ENCODE measurements at places on chromosomes 3 and 15.

GRCh38 chr3:57557085-57557537 lies 1.0 kb downstream of the PDE12 start:
- no peaks in the 10 kb centered on the region for H3K27me3 ChIP-seq
- DNase-seq, result no peak
- H3K27ac ChIP-seq, result peak overlapping the region; percentile 99
- H3K36me3 ChIP-seq, result peaks cover 3% of the 10 kb centered on the region
- H3K4me1 ChIP-seq, result peaks cover 29% of the 10 kb centered on the region

DNA sequence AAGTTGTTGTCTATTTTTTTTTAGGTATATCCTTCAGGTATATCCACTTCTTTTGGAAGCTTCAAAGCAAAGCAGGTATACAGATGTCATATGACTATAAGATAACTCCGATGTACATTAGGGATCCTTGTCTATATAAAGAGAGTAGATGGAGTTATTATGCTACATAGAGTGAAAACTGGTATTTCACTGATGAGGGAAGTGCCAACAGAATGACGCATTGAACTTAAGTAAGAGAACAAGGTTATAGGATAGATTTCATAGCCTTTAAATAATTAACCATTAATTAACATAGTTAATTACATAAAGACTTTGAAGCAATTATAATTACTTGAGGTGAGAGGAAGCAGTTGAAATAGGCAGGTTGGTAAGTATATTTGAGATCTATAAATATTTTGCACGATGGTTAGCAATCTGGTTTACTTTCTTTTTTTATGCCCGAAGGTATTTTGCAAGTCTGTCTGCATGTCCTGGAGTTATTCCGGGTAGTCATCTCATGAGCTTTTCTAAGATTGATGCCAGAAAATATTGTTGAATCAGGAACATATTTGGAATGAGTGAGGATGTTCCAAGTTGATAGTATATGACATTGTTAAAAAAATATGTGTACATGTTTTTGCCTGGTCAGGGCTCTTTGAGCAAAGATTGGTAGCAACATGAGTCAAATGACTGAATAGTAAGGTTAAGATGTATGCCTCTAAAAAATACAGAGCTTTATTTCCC lies 299.5 kb upstream of the KCNMB2 start:
- peaks cover 11% of the 10 kb centered on the region for H3K36me3 ChIP-seq
- peaks cover 23% of the 10 kb centered on the region for H3K4me1 ChIP-seq
- no peak overlapping the region for H3K4me3 ChIP-seq
- no peak overlapping the region for H3K27ac ChIP-seq

- no peaks in the 10 kb centered on the region for H3K36me3 ChIP-seq
- DNase-seq, result no peak
- peak overlapping the region; percentile 41 for H3K27ac ChIP-seq
- no peak overlapping the region for H3K4me3 ChIP-seq
- H3K27me3 ChIP-seq, result no peaks in the 10 kb centered on the region
- peaks cover 8% of the 10 kb centered on the region for H3K4me1 ChIP-seq
These were observed 519.7 kb downstream of the DIPK2A start for GRCh38 chr3:144491333-144491732.

DNA sequence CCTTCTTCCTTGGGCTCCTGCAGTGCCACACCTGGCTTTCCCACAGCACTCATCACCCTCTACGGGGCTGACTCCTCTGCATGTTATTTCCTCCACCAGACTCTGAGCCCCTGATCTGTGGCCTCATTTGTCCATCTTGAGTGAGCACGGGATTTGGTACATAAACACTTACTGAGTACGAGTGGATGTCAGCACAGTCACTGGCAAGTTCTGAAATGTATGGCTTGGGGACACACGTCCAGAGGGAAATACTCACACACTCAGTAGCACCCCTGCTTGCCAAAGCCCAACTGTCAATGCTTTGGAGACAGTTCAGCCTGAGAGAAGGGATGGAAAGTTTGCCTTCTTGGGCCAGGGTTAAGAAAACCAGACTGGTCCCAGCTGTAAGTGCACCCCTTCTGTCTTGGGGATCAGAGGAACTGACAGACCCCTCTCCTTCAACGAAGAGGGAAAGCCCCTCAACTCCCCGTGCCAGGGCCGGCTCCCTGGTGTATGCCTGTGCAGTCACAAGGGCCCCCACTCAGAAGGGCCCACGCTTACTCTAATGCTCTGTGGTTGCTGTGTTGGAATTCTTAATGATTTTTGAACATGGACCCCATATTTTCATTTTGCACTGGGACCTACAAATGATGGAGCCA lies 71.9 kb downstream of the UMPS start:
- H3K27ac ChIP-seq, result peak overlapping the region; percentile 80
- DNase-seq, result no peak
- no peak overlapping the region for H3K4me3 ChIP-seq

GRCh38 chr3:45261333-45262110 lies 35.4 kb upstream of the TMEM158 start:
- DNase-seq, result no peak
- peaks cover 16% of the 10 kb centered on the region for H3K27me3 ChIP-seq
- H3K4me3 ChIP-seq, result no peak overlapping the region

GRCh38 chr15:78399091-78399490 lies 38.9 kb upstream of the IREB2 start:
- H3K27ac ChIP-seq, result peak overlapping the region; percentile 8
- H3K36me3 ChIP-seq, result no peaks in the 10 kb centered on the region
- no peak overlapping the region for H3K4me3 ChIP-seq
- DNase-seq, result no peak
- peaks cover 3% of the 10 kb centered on the region for H3K27me3 ChIP-seq

GRCh38 chr15:84917452-84917851 lies 33.0 kb downstream of the SLC28A1 start:
- H3K27ac ChIP-seq, result no peak overlapping the region
- no peak for DNase-seq
- no peak overlapping the region for H3K4me3 ChIP-seq

GRCh38 chr3:27044931-27045481 lies 324.2 kb downstream of the NEK10 start:
- H3K27ac ChIP-seq, result no peak overlapping the region
- H3K27me3 ChIP-seq, result no peaks in the 10 kb centered on the region
- no peak overlapping the region for H3K4me3 ChIP-seq
- DNase-seq, result no peak

DNA sequence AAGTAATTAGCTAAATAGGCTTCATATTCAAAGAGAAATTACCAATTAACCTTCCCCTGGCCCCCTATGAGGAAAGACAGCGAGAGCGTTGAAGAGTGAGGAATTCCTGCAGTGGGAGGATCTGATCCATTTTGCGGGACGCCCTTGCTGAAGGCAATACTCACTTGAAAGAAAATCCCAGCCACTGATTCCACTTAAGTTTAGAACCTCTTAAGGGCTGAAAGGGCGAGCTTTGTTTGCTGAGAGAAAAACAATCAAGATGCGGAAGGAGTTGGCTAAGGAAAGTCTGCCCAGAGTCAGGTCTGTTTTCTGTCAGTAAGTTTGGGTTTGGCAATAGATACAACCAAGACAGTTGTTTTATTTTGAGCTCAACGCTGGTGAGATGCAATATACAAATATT lies 102.8 kb upstream of the GBE1 start:
- DNase-seq, result no peak
- H3K4me3 ChIP-seq, result no peak overlapping the region
- no peaks in the 10 kb centered on the region for H3K27me3 ChIP-seq
- no peaks in the 10 kb centered on the region for H3K36me3 ChIP-seq
- no peak overlapping the region for H3K27ac ChIP-seq
- peaks cover 10% of the 10 kb centered on the region for H3K4me1 ChIP-seq

- H3K27ac ChIP-seq, result no peak overlapping the region
- peak overlapping the region; percentile 75 for H3K4me3 ChIP-seq
- H3K4me1 ChIP-seq, result peaks cover 19% of the 10 kb centered on the region
- peaks cover 72% of the 10 kb centered on the region for H3K27me3 ChIP-seq
- H3K36me3 ChIP-seq, result no peaks in the 10 kb centered on the region
These were observed 315.1 kb upstream of the PROK2 start for GRCh38 chr3:72100080-72100511.

DNA sequence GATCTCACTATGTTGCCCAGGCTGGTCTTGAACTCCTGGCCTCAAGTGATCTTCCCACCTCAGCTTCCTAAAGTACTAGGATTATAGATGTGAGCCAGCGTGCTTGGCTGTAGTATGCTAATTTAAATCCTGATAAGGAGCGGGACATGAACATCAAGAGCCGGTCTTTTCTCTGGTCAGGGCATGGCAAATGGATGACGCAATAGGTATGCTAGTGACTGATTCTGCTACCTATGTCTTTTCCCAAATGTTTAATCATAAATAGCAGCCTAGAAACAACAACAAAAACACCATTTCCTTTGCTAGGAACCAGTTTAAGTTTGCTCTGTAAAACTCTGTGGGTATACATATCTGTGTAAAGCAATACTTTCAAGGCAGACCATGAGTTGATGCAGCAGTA lies 64.7 kb downstream of the STARD9 start:
- DNase-seq, result no peak
- H3K36me3 ChIP-seq, result peaks cover 6% of the 10 kb centered on the region
- no peak overlapping the region for H3K27ac ChIP-seq
- no peak overlapping the region for H3K4me3 ChIP-seq
- H3K27me3 ChIP-seq, result no peaks in the 10 kb centered on the region

DNA sequence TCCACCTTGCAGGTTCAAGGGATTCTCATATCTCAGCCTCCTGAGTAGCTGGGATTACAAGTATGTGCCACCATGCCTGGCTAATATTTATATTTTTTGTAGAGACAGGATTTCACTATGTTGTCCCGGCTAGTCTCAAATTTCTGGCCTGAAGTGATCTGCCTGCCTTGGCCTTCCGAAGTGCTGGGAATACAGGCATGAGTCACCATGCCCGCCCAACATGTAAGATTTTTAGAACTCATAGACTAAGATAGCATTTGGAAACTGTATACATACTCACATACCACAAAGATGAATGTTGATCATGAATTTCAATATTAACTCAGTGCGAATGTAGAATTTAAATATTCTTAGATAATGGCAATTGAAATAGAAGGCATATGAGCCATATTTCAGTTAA lies 718.9 kb downstream of the NLGN1 start:
- H3K4me3 ChIP-seq, result no peak overlapping the region
- H3K27me3 ChIP-seq, result no peaks in the 10 kb centered on the region
- H3K36me3 ChIP-seq, result no peaks in the 10 kb centered on the region
- DNase-seq, result no peak
- H3K4me1 ChIP-seq, result no peaks in the 10 kb centered on the region

DNA sequence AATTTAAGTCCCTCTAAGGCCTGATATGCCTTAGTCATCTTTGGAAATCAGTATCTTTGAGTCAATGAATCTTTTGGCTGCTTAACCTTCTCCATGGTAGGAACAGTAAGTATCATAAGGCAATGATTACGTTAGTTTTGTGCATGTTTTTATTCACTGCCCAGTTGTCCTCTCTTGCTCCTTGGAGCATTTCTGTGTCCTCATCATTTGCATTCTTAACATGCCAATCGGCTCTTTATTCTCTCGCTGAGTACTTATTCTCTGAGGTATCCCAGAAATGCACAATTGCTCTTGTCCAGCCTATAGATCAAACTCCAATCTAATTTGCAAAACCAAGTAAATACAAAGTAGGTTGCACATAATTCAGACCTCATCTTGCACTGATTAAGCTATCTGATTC lies 405.0 kb upstream of the IL12A start:
- no peaks in the 10 kb centered on the region for H3K36me3 ChIP-seq
- no peaks in the 10 kb centered on the region for H3K27me3 ChIP-seq
- DNase-seq, result no peak
- no peak overlapping the region for H3K27ac ChIP-seq
- H3K4me1 ChIP-seq, result peaks cover 36% of the 10 kb centered on the region
- no peak overlapping the region for H3K4me3 ChIP-seq

- no peak overlapping the region for H3K4me3 ChIP-seq
- no peak overlapping the region for H3K27ac ChIP-seq
- no peaks in the 10 kb centered on the region for H3K36me3 ChIP-seq
These were observed 353.6 kb downstream of the CLSTN2 start for GRCh38 chr3:140288595-140288994.
